ENCODE measurements at places on chromosomes 1 and 21. TPM values are rescaled to one million over a fixed set of nuclear protein-coding genes. Genes with fewer than 3 reads are reported as not detected.

GRCh38 chr1:224499204-224499603, 64.6 kb upstream of the WDR26 start:
- H3K27ac ChIP-seq = no peak overlapping the region
- H3K36me3 ChIP-seq = no peaks in the 10 kb centered on the region
- DNase-seq = no peak
- peaks cover 34% of the 10 kb centered on the region for H3K4me1 ChIP-seq

Gene SLC22A15
- 4.6 TPM for total RNA-seq

Gene PTGS2
- not detected for total RNA-seq

DNA sequence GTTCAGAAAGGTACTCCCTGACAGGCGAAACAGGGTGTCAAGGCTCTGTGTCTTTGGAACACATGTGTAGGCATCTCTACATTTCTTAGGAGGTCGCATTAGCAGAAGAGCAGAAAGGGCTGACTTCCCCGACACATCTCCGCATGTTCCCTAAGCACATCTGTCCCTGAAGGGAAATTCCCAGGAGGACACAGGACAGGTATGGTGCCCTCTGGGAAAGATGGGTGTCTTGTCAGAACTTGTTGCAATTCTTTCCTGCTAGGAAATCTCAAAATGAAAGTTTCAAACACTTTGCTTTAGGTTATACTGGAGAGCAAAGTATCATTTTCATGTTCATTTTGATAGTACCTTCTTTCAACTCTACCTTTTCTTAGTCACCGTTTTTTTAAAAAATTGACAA, 2.0 kb downstream of the DSCAM start:
- no peak for DNase-seq
- H3K4me3 ChIP-seq = no peak overlapping the region
- H3K36me3 ChIP-seq = no peaks in the 10 kb centered on the region
- H3K27me3 ChIP-seq = peaks cover 34% of the 10 kb centered on the region
- no peak overlapping the region for H3K27ac ChIP-seq

Gene BROX
- total RNA-seq = 27.8 TPM

DNA sequence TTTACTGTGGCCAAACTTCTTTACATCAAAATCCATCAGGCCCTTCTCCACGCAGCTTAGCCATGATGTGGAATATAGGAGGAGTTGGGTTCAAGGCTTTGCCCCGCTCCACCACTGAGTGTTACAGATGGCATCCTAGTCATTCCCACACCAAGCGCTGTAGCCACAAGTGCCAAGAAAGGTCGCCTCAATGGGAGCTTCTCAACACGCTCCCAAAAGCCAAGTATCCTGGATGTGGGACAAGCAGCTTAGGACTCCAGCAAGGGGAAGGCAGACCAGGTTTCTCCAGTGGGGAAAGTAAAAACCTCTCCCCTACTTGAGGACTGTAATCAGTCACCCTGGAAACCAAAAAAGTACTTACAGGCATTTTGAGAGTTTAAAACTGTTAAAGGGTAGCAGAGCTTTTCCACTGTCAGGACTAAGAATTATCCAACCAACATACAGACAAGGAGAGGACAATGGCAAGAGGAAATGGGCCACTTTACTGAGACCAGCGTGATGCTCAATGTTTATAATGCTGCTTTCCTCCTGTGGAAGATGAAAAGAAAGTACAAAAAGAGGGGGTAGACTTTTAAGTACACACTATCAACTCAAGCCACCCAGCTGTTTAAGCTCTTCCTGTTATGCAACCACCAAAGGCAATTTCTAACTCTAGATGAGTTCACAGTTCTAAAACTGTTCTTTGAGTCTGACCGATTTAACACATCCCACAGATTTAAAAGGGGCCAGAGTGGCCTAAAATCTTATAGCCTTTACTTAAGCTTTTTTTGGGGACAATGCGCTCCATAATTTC, 120.7 kb upstream of the KRTAP19-8 start:
- no peak overlapping the region for H3K4me3 ChIP-seq
- H3K27me3 ChIP-seq = peaks cover 2% of the 10 kb centered on the region
- H3K36me3 ChIP-seq = no peaks in the 10 kb centered on the region
- DNase-seq = no peak
- H3K27ac ChIP-seq = no peak overlapping the region

DNA sequence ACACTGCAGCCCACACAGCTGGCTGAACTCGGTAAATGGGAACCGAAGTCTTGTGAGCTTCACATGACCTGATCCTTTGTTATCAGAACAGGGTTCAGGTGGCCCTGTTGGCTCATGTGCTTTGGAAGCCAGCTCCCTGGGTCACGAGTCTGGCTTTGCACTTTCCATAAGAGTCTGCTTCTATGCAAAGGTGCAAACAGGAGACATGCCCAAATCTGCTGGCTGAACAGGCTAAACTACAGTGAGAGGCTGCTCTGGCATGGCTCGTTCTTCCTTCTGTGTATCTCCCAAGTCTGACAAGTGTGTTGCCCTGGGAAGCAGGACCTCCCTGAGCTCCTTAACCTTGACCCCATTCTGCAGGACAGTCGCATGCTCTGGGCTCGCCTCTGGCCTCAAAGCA, 549.6 kb downstream of the KIF26B start:
- no peak overlapping the region for H3K4me3 ChIP-seq
- no peak for DNase-seq
- H3K36me3 ChIP-seq = no peaks in the 10 kb centered on the region
- H3K27ac ChIP-seq = no peak overlapping the region

All from activated B cell treated with CpG ODN at 0.5 μM for 24 hours (primary cell).